Lung (tissue), 17 donors: ENCODE measurements at places on chromosomes 3 and 15. TPM values are rescaled to one million over a fixed set of nuclear protein-coding genes. Genes with fewer than 3 reads are reported as not detected.

Gene CHDH
- 10.9 TPM for total RNA-seq

Gene UPK1B
- 0.60 TPM for total RNA-seq

Gene MAPKBP1
- total RNA-seq: 20.2 TPM

Gene MYO5C
- total RNA-seq: 70.1 TPM

- no peaks in the 10 kb centered on the region for H3K27me3 ChIP-seq
- H3K4me1 ChIP-seq: no peaks in the 10 kb centered on the region
- H3K27ac ChIP-seq: no peak overlapping the region
- H3K4me3 ChIP-seq: no peak overlapping the region
- no peaks in the 10 kb centered on the region for H3K36me3 ChIP-seq
- DNase-seq: no peak
These were observed 1153.7 kb downstream of the SI start for GRCh38 chr3:163924600-163924999.

Gene LYSMD4
- 12.4 TPM for total RNA-seq

Gene CYP19A1
- 3.5 TPM for total RNA-seq

DNA sequence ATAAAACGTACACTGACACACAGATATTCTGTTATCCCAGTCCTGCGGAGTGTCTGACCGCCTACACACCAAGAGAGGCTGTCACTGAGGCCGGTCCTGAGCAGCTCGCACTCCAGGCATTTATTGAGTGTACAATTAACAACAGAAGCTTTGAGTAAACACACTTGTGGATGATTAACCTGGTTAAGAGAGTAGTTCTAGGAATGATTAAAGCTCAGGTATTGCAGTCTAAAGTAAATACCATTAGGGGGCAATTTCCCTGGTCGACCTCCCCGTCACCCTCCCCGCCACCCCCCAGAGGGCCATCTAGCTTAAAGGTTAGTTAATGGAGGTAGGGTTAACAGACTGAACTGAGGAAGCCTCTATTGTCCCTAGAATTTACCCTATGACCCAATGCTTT lies 1278.5 kb downstream of the NSUN3 start:
- no peak overlapping the region for H3K27ac ChIP-seq
- no peaks in the 10 kb centered on the region for H3K27me3 ChIP-seq
- no peak overlapping the region for H3K4me3 ChIP-seq
- no peak for DNase-seq

DNA sequence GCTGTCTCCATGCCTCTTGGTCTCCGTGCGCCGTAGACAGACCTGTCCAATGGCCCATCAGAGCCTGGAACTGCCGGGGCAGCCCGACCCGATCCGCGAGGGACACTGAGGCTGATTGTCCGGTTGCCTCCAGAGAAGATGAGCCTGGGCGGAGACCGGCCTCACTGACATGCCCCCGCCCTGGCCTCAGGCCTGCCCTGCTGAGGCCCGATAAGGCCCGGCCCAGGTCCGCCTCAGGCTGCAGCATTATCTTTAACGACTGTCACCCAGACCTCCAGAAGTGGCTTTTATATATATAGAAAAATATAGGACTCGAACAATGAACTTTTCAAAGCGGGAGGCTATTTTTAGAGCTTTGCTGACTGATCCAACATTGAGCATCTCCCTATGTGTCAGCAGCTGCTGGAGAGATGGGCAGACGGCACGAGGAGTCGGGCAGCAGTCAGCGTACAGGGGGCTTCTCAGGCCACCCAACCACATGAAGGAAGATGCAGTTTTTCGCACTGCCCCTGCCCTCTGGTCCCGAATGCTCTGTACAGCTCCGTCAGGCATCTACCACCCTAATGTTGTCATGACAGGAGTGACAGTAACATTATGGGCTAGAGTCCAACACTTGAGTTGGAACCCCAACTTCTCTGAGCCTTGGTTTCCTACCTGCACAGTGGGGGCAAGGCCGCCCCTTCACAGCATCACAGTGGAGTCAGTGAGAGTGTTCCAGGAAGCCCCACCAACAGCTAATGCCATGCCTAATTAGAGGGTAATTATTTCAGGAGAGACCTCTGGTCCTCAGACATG lies 112.0 kb upstream of the RPL32 start:
- no peaks in the 10 kb centered on the region for H3K27me3 ChIP-seq
- H3K36me3 ChIP-seq: peaks cover 5% of the 10 kb centered on the region
- peaks cover 22% of the 10 kb centered on the region for H3K4me1 ChIP-seq
- no peak overlapping the region for H3K4me3 ChIP-seq

- peaks cover 3% of the 10 kb centered on the region for H3K4me1 ChIP-seq
- H3K4me3 ChIP-seq: no peak overlapping the region
- H3K27me3 ChIP-seq: no peaks in the 10 kb centered on the region
These were observed 51.0 kb upstream of the MYZAP start for GRCh38 chr15:57540736-57541135.

DNA sequence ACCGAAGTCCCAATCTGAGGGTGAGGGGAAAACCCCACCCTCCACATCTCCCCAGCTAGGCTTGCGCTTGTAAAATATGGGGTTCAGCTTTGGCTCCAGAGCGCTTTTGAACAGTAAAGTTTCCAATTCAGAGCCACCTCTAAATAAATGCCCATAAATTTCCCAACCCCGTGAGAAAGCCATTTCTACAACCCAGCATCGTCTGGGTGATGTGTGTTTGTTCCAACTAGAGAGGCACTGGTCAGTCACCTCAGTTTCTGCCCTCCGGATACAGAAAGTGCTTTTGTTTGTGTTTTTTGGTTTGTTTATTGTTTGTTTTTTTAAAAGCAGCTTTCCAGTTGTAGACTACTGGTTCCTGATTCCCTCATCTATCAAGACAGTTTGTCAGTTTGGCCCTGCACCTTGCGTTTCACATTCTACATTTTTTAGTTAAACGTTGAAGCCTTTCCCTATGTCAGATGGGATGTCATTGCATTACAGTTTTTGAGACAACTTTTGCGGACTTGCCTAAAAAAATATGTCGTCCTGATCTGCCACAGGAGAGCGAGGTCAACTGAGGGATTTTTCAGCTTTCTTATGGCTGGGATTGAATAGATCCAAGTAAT lies 15.0 kb upstream of the SOX2 start:
- peaks cover 11% of the 10 kb centered on the region for H3K4me1 ChIP-seq
- no peak overlapping the region for H3K27ac ChIP-seq
- H3K36me3 ChIP-seq: no peaks in the 10 kb centered on the region
- H3K4me3 ChIP-seq: no peak overlapping the region
- DNase-seq: no peak

- no peaks in the 10 kb centered on the region for H3K27me3 ChIP-seq
- H3K36me3 ChIP-seq: no peaks in the 10 kb centered on the region
- H3K4me1 ChIP-seq: no peaks in the 10 kb centered on the region
These were observed 97.1 kb upstream of the PRR20G start for GRCh38 chr3:127384717-127385539.

Gene ACVR2B
- 5.9 TPM for total RNA-seq

GRCh38 chr15:64854041-64854440 lies 12.3 kb downstream of the PLEKHO2 start:
- no peak overlapping the region for H3K4me3 ChIP-seq
- H3K36me3 ChIP-seq: peaks cover 12% of the 10 kb centered on the region
- H3K4me1 ChIP-seq: peaks cover 65% of the 10 kb centered on the region
- no peak for DNase-seq
- H3K27me3 ChIP-seq: no peaks in the 10 kb centered on the region

DNA sequence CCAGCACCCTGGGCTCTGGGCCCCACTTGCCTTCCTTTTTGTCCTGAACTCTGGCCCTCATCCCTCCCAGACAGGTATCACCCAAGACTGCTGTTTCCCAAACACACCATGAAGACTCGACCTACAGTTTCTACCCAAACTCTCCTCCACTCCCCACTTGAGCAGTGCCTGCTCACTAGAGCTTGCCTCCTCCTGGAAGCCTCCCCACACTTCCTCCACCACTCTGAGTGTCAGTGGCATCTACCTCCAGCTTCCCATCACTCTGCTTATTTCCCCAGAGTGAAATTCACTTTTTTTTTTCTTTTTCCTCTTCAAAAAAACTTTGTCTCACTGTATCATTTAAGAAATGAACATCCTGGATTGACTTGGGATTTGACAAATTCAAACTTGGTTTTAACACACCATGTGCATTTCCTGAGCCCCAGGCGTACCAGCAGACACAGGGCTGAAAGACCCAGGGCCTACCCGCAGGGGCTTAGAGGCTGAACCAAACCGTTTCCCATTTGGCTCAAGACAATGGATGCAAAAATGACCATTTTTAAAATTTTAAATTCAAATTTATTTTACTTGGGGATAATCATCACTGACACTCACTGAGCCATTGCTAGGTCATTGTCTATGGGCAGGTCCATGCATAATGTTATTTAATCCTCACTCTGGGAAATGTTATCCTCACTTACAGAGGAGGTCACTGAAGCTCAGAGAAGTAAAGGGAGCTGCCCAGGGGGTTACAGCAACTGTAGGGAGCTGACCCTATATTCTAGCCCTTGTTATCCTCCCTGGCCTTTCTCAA lies 62.3 kb downstream of the IQSEC1 start:
- no peak overlapping the region for H3K4me3 ChIP-seq
- H3K4me1 ChIP-seq: peaks cover 15% of the 10 kb centered on the region
- H3K27me3 ChIP-seq: no peaks in the 10 kb centered on the region
- H3K27ac ChIP-seq: peak overlapping the region; percentile 86

- no peak for DNase-seq
- no peaks in the 10 kb centered on the region for H3K27me3 ChIP-seq
- H3K36me3 ChIP-seq: no peaks in the 10 kb centered on the region
- no peak overlapping the region for H3K4me3 ChIP-seq
- H3K27ac ChIP-seq: no peak overlapping the region
- H3K4me1 ChIP-seq: peaks cover 6% of the 10 kb centered on the region
These were observed 7.5 kb downstream of the CSNK1G1 start for GRCh38 chr15:64348455-64348854.

- no peaks in the 10 kb centered on the region for H3K4me1 ChIP-seq
- DNase-seq: no peak
- no peak overlapping the region for H3K4me3 ChIP-seq
- H3K27me3 ChIP-seq: no peaks in the 10 kb centered on the region
- H3K36me3 ChIP-seq: no peaks in the 10 kb centered on the region
These were observed 60.3 kb downstream of the MORC1 start for GRCh38 chr3:109057616-109058015.

DNA sequence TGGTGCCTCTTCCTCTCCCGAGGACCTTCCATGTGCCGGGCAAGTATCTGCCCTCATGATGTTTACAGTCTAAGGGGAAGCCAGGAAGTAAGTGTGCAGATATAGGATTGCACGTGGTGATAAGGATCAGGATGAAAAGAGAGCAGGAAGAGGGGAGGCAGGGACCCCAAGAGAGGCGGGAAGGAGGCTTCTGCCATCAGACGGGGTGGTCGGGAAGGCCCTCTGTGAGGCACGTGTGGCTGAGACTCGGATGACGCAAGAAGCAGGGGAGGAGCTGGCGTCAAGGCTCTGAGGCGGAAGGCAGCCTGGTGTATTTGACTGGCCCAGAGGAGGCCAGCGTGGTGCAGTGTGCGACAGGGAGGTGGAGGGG lies 762 bp upstream of the IQSEC1 start:
- no peaks in the 10 kb centered on the region for H3K36me3 ChIP-seq
- H3K4me3 ChIP-seq: no peak overlapping the region
- no peak overlapping the region for H3K27ac ChIP-seq
- H3K4me1 ChIP-seq: no peaks in the 10 kb centered on the region
- peaks cover 56% of the 10 kb centered on the region for H3K27me3 ChIP-seq

DNA sequence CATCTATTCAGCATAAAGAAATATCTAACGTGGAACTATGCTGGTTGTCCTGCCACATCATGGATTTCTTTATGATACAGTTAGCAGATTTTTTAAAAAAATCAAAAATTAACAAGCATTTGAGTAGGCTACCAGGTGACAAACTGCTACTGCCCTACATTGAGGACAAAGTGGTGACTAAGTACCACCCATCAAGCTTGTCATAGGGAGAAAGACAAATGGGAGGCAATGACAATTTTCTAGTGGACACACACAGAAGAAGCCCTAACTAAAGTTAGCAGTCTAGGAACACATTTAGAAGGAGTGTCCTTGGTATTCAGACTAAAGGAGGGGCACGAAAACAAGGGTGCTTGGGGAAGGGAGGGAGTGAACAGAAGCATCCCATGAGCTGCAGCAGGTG lies 131.2 kb downstream of the TBL1XR1 start:
- H3K36me3 ChIP-seq: no peaks in the 10 kb centered on the region
- peaks cover 16% of the 10 kb centered on the region for H3K4me1 ChIP-seq
- H3K27me3 ChIP-seq: no peaks in the 10 kb centered on the region
- no peak for DNase-seq
- no peak overlapping the region for H3K4me3 ChIP-seq

- no peaks in the 10 kb centered on the region for H3K36me3 ChIP-seq
- H3K27me3 ChIP-seq: no peaks in the 10 kb centered on the region
- H3K4me1 ChIP-seq: peaks cover 6% of the 10 kb centered on the region
These were observed 44.6 kb downstream of the TPRA1 start for GRCh38 chr3:127545711-127546457.

GRCh38 chr3:65338571-65338970 lies 650.8 kb upstream of the ADAMTS9 start:
- no peaks in the 10 kb centered on the region for H3K27me3 ChIP-seq
- DNase-seq: no peak
- no peak overlapping the region for H3K27ac ChIP-seq
- peaks cover 15% of the 10 kb centered on the region for H3K4me1 ChIP-seq

DNA sequence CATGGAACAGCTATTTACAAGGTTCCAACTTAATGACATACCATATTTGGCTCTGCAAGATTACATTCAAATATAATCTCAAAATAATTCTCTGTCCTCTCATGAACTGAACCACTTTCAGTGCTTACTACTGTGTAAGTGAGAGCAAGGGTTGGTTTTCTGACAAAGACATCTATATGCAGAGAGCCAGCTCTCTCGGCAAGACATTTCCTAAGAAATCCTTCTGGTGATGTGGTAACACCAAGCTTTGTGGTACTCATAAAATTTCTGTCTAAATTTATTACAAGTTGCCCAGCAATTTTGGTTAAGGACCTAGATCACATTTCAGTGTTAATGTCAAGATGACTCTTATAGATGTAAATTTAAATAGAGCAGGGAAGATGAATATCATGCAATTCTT lies 184.9 kb downstream of the GAP43 start:
- no peaks in the 10 kb centered on the region for H3K27me3 ChIP-seq
- H3K4me3 ChIP-seq: no peak overlapping the region
- H3K36me3 ChIP-seq: no peaks in the 10 kb centered on the region
- no peaks in the 10 kb centered on the region for H3K4me1 ChIP-seq
- DNase-seq: no peak

DNA sequence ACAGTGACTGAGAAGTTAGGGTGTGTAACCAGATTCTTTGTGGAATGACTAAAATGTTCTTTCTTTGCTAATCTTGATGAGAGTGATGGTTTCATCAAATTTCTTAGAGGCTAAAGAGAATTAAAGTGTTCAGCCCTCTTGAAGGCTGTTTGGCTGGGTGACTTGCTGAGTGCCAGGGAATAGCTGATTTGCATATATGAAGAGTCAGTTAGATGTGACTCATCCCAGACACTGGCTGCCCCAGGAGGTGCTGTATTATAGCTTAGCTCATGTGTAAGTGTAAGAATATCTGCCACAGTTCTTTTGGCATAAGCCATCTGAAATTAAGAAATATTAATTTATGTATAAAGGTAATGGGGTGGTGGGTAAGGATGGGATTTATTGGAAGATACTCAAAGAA lies 535.1 kb downstream of the NLGN1 start:
- H3K4me3 ChIP-seq: no peak overlapping the region
- H3K4me1 ChIP-seq: peaks cover 3% of the 10 kb centered on the region
- no peak overlapping the region for H3K27ac ChIP-seq
- no peaks in the 10 kb centered on the region for H3K36me3 ChIP-seq

GRCh38 chr3:38095669-38096483 lies 41.1 kb downstream of the ACAA1 start:
- no peak overlapping the region for H3K27ac ChIP-seq
- H3K27me3 ChIP-seq: no peaks in the 10 kb centered on the region

GRCh38 chr3:122758877-122759560 lies 34.6 kb downstream of the HSPBAP1 start:
- peak; percentile 4 for DNase-seq
- no peaks in the 10 kb centered on the region for H3K27me3 ChIP-seq
- no peak overlapping the region for H3K4me3 ChIP-seq
- peak overlapping the region; percentile 10 for H3K27ac ChIP-seq
- peaks cover 5% of the 10 kb centered on the region for H3K4me1 ChIP-seq

Gene TMC3
- total RNA-seq: 0.03 TPM

Gene PLCH1
- total RNA-seq: 22.8 TPM
